ENCODE measurements at places on chromosomes 4 and X.

DNA sequence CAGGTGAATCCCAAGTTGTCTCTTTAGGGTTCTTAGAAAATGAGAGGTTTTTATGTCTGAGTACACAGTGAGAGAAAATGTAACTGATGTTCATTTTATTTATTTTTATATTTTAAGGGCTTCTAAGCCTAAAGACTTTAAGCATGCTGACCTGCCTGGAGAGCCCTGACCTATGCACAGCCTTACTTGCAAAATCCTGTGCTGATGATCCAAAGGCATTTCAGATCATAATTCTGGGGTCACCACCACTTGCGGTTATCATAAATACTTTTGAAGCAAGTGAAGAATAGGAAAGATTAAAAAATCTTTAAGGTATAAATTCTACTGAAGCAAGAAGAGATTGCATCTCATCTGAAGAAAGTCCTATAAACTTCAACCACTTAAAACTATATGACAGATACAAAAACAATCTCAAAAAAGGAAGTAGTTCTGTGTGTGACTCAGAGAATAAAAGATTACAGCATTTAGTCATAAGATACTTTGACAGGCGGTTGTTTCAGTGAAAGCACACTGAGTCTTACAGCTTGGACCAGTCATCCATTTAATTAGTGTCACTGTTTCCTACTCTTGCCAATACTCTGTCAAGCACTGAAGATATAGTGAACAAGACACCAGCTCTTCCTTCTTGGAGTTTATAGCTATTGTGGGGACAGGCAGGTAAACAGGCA is 245.2 kb upstream of the DIPK2B start:
- peak; percentile 40 for DNase-seq

DNA sequence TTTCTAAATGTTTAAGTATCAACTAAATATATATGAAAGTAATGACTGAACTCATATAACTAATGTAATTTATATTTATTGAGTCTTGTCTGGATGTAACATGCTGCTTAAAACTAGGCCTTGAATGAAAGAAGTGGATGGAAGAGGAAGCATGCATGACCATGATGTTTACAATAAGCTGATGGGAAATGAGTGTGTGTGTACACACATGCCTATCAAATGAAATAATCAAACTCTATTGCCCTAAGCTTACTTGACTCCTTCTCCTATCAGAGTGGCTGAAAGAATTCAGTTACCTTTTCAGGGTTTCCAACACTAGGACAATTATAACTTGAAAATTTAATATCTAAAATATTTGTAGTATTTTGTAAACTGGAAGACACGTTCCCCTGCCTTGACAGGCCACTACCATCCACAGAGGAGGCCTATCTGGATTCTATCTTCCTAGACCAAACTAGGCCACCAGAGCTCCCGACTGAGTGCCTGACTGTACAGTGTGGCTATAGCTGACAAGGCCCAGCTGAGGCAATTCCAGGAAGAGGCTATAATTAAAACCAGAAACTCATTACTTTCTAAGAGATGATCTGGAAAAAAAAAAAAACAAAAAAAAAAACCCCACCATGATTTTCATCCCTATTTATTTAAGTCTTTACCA is 7.6 kb downstream of the ARSJ start:
- no peak for DNase-seq

GRCh38 chr4:13876131-13876530 is 248.6 kb upstream of the BOD1L1 start:
- DNase-seq = no peak

GRCh38 chr4:89067417-89067816 is 10.4 kb upstream of the FAM13A start:
- DNase-seq = no peak

DNA sequence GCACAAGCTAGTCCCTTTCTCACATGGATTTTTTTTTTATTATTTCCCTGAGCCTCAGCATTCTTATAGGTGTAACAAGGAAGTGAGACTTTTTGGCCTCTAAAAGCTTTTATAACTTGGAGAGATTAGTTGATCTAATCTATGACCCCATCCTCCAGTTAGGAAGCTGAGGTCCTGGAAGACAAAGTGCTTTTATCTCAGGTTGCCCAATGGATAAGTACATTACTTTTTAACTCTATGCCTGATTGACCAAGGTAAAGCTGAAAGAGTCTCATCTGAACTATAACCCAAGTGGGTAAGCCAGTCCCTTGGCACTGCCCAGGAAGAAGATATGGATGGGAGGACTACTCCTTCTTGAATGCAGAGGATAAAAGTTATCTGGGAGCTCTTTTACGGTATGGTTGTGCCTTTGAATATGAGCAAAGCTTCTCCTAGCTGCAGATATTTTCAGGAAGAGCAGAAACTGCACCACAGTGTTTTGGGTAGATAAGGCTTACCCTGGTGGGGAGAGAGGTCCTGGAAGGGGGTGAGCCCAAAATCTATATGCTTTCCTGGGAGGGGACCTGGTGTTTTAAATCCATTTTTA is 40.2 kb downstream of the VSIG4 start:
- no peak for DNase-seq

- no peak for DNase-seq
Observed at GRCh38 chr4:186058253-186058979, 10.5 kb upstream of the TLR3 start.

DNA sequence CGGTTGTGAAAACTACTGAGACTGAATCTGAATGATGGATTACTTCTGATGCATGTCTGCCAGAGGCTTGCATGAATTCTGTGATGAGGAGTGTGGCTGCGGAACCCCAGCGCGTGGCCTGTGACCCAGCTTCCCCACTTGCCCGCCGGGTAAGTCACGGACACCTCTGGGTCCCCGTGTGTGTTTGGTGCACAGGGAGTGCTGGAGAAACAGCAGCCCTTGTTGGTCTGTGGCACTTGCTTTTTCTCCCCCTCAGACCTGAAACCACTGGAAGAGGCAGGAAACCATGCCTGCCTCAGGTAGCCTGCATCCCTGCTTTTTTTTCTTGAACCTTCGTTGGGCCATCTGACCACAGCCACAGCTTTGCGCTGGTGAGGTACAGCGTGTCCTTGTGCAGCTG is 51.9 kb upstream of the TADA2B start:
- no peak for DNase-seq

DNA sequence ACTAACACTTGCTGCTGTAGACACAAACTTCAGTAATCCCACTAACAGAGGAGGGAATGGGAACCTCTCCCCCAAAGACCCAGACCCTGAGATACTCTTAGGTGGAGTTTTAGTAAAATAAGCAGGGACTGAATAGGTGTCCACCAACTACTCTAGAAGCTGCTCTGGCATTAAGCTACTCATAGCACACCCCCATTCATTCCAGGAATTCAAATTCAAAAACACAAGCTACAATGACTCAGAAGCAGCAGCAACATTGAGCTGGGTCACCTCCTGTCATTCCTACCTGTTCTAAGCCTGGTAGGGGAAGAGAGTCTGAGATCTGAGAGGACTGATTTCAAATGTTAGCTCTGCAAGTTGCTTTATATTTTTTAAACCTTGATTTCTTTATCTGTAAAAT is 135.4 kb upstream of the FRMPD4 start:
- no peak for DNase-seq

DNA sequence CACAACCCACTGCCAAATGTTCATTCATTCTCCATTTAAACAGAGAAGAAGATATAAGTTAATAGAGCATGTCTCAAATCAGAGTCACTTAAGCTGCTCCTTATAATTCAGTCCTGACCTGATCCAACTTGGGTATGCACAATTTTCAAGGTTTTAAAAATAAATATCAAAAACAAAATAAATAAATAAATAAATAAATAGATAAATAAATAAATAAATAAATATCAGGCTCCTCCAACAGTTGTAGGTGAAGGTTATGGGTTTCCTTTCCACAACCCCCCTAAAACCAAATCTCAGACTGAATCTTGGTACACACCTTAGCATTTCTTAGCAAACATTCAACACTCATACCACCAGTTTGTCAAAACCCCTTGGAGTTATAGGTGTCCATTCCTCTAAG is 204.4 kb downstream of the PARM1 start:
- no peak for DNase-seq

DNA sequence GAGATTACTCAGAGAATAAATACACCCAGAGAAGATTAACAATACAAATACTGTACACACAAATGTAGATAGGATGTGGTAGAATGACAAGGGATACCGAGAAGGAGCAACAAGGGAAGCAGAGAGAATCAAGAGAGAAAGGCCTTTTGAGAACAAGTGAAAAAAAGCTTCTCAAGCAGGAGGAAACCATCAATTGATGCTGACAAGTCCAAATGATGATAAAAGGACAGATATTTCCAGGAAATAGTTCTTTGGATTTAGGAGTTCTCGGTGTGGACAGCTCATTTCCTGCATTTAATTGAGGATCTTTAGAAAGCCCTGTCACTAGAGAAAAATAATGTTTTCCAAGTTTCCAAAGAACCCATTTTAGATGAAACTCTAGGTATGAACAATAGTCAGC is 48.1 kb downstream of the NPY5R start:
- DNase-seq = no peak

DNA sequence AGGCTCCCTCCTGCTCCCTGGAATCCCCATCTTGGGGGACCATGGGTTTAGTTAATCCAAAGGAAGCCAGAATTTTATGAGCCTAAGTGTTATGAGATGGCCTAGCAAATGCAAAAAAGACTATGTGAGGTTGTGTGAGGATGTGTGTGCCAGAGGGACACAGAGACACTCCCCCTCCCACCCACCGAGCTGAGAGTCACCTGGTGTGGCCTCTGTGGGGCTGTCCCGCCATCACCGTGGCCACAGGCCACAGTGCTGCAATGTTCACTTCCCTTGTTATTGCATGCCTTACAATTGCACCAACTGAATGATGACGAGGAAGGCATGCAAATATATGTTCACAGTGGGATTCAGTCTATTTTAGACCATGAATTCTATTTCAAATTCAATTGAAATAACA is 601 bp upstream of the FGFBP2 start:
- DNase-seq = peak; percentile 82

DNA sequence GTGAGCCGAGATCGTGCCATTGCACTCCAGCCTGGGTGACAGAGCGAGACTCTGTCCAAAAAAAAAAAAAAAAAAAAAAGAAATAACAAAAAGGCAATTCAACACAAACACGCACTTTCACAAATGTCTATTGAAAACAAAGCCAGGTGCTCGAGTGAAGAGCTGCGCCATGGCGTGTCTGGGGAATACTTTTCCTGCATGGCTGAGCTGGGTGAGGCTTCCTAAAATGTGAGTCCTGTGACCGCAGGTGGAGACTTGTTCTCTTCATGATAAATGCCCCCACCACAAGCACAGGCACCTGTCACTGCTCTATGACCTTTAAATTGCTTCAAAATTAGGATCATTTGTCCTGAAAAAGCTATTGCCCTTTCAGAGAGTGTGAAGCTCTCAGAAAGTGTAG is 4.0 kb upstream of the ABLIM2 start:
- DNase-seq = no peak

DNA sequence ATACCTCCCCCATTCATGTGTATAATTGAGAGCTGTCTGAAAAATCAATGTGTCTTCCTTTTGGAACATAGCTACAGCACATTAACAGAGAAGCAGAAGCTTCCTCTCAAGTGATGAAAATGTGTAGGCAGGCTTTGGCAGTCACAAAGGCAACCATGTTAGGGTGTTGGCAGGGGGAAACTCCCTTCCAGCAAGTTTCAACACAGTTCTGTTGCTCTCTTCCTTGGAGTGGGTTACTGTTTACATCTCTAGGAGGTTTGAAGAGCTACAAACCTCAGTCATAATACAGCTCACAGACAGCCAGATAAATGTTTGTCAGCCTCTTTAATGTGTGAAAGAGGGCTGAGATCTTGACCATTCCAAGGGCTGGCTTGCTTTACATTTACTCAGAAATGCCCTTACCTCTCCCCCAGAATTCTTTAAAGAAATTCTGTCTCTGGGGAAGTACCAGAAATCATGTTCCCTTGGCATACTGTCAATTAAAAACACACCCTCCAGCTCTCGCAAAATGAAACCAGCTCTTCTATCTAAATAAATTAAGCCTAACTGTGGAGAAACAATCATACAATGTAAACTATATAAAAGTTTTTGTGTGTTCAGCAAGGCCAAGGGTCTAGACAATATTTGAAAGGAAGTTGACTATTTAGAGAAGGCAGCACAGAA is 18.9 kb downstream of the ZBTB33 start:
- peak; percentile 72 for DNase-seq

DNA sequence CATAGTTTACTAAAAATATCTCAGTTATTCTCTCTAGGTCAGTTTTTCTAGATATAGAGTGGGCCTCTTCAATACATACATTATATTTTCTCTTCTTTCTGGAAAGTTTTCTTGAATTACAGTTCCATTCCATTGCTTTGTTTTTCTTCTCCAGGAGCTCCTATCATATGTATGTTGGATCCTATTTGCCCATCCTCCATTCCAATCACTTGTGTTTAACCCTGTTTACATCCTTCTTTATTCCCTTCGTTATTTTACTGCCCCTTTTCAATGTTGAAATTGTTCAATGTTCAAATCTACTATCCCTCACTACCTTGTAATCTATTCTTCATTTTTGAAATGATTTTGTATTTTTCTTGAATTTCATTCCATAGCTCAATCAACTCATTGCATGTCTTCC is 97.4 kb downstream of the IRF2 start:
- no peak for DNase-seq

GRCh38 chr4:136754810-136755530 is 777.3 kb downstream of the PCDH18 start:
- no peak for DNase-seq

- no peak for DNase-seq
Observed at GRCh38 chr4:168522356-168522755, 25.5 kb downstream of the PALLD start.
